NCI-H1092 treated with DMSO at 0.1 percent for 48 hours (cell line): ENCODE measurements at places on chromosomes 16 and 17.

GRCh38 chr16:78689028-78689427, 589.6 kb downstream of the WWOX start:
- DNase-seq = no peak

GRCh38 chr16:85275533-85276249, 163.4 kb upstream of the CIBAR2 start:
- DNase-seq = peak; percentile 64

DNA sequence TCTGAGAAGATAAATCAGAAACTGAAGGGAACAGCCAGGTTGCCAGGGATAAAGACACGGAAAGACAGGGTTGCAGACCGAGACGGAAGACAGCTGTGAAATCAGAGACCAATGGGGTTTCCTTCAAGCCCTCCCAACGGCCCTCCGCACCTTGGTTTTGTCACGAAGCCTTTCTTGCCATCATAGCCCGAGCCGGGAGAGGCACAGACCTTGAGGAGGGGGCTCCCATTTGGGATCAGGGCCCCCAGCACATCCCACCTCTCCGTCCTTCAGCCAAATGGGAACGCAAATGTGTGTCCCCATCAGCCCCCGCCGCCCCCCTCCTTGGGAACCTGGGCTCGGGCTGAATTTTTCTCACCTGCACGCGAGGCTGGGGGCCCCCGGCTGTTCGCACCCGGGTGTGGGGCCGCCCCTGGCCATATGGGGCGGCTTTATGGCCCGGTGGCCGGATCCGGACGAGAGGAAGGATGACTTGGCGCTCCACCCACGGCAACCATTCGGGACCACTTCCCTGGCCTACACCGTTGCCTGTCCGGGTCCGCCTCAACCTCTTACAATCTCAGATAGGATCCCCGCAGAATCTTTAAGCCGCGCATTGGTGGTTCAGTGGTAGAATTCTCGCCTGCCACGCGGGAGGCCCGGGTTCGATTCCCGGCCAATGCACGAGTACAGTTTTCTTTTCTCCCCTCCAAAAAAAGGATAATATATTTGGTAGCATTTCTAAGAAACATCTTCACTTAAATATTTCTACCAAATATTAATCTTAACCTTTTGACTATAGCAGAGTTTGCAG, 1.4 kb upstream of the HES7 start:
- DNase-seq = peak; percentile 58

DNA sequence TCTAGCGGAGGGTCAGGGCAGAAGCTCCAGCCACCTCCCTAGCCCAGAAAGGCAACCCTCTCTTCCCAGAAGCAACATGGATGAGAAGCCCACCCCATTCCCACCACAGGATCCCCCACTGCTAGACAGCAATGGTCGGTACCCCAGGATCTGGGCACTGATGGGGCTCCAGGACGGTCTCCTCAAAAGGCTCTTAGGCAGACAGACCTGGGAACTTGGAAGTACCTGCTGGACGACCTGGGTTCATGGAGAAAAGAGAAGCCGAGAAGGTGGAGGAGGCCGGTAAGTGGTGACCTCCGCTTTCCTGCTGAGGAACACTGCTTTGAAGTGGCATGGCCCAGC, 96.6 kb downstream of the TBC1D16 start:
- DNase-seq = no peak

DNA sequence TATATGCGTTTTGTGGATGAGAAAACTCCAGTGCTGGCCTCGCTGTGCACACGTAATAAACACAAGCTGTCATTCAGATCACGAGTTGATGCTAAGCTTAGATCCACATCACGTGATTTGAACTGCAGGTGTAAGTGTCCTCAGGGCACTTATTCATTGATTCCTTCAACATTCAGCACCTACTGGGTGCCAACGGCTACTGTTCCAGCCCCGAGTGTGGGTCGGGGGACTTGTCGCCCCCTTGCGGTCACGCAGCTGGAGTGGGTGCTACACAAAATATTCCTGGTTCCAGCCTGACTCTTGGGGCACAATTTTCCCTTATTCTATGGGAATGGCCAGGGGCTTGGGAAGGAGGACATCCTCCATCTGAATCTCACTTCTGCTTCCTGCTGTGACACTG, 29.9 kb upstream of the GINS2 start:
- no peak for DNase-seq

GRCh38 chr16:25550647-25551046, 141.1 kb upstream of the HS3ST4 start:
- DNase-seq = no peak

GRCh38 chr16:9219813-9220212, 128.4 kb downstream of the HAPSTR1 start:
- no peak for DNase-seq

DNA sequence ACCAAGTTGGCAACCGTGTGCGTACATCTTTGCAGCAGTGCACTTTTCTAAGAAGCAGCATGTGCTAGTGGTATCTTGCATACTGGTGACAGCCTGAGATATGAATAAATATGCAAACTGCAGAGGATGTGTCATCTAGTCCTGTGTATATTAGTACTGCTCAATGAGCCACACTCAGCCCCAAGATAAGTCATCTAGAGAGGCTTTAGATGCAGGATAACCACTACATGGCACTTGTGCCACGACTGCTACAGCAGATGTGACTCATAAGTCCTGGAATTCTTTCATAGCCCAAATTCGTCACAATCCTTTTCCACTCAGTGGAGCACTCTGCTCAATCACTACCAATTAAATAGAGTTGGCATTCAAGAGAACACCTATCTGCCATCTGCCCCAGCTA, 171.5 kb downstream of the AXIN2 start:
- DNase-seq = no peak

GRCh38 chr17:81456091-81456490, 56.5 kb downstream of the ACTG1 start:
- no peak for DNase-seq

GRCh38 chr16:88015806-88016140, 64.5 kb downstream of the BANP start:
- no peak for DNase-seq

- no peak for DNase-seq
These were observed 32.2 kb downstream of the NAGPA start for GRCh38 chr16:5001571-5001970.

DNA sequence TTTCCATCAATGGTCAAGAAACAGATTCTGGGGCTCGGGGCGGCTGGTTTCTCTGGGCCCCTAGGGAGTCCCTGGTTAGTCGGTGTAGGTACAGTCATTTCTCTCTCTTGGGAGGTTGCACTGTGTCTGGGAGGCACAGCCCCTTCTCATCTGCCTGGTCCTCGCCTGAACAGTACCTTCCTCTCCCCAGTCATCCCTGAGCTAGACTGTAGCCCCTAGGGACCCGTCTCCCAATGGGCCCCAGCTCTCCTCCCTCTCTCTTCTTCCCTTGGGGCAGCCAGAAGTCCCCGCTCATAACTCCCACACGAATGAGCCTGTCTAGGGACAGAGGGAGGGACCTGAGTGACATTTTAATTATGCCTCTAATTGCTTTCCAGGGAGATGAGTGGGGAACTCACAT, 20.2 kb upstream of the CPSF4L start:
- no peak for DNase-seq

- no peak for DNase-seq
These were observed 43.2 kb downstream of the TSC2 start for GRCh38 chr16:2090777-2091546.

DNA sequence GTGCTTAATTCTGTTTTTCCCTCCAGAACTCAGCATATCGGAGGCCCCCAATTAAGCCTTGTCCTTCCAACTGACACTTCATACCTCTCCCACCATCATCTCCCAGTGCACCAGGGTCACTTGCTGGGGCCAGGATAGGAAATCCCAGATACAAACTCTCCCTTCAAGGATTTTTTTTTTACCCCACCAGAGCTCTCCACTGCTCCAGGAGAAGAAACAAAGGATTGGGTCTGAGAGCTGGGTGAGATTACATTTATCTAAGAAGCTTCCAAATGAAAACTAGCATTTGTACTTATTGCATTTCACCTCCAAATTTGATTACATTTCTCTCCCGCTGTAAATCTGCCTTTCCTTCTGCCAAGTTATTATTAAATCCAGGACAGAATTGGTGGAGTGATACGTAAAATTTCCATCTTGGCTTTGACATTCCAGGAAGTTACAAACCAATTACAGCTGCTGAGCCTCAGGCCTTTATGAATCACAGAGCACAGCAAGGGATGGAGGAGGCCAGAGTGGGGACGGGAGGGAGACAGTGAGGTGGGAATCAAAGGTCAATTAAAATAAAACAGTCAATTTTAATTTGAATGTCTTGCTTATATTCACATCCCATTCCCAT, 123.5 kb downstream of the USP31 start:
- no peak for DNase-seq

DNA sequence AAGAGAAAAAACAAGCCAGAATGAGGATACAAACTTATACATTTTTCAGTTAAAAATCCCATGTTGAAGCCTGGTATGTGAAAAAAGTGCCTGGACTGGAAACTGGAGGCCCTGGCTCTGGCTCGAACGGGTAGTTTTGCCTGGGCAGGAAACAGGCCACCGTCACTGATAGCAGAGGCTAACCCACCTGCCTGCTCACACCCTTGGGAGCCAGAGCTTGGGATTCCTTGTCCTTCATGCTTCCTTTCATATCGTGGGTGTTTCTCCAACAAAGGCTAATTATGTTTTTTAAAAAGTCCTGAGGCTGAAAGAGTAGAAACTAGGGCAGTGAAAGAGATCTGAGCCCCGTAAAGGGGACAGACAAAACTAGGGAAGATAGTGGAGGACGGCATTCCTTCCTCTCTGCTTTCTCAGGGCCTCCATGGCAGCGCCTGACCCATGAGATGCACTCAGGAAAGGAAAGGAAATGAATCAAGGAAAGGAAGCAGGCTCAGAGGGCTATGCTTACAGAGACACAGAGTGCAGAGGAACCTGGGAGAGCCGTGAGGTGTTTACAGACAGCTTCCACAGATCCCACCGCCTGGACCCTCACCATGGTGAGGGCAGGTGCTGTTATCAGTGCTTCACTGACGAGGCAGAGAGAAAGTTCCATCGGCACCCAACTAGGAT, 138.1 kb downstream of the PARN start:
- no peak for DNase-seq

- no peak for DNase-seq
These were observed 101.0 kb downstream of the ABCC6 start for GRCh38 chr16:16122264-16122663.

GRCh38 chr17:41383690-41384089, 1.6 kb upstream of the KRT34 start:
- DNase-seq = no peak

GRCh38 chr17:55421179-55421934, at the start of gene MMD:
MMD (minus strand) TSS chr17:55421835; CDS start chr17:55421695, 140 bp downstream.
- DNase-seq = peak; percentile 54

GRCh38 chr17:57880086-57880456, 30.2 kb upstream of the MRPS23 start:
- no peak for DNase-seq

DNA sequence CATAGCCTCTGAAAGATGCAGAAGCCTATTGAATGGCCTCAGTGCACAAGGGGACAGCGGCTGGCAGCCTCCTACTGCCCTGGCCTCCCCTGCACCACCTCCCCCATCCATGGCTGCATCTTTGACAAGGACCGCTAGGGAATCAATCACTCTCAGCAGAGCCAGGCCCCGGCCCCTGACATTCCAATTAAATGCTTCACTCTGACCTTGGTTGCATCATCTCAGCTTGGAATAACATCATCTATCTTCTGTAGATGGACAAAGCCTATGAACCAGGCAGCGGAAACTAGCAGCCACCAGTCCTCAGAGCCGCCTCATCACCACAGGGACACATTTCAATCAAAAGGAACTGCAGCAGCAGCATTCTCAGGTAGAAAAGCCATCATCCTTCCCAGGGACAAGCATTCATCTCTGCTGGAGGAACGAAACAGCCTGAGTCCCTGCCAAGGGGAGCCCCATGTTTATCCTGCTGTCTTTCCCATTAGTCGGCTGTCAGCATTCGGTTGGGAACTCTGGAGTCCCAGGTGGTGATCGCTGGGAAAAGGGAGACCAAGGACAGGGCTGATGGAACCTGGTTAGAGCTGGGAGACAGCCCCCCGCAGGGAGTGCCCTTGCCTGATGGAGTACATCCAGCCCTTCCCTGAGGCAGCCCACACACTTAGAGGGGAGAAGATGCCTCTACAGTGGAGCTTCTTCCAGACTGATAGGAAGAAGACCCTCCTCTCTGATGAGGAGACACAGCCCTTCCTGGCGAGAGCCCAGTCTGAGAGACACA, 11.5 kb upstream of the TMEM132E start:
- no peak for DNase-seq
